Aorta (tissue), 5 donors: ENCODE measurements at places on chromosomes 3 and 15. TPM values are rescaled to one million over a fixed set of nuclear protein-coding genes. Genes with fewer than 3 reads are reported as not detected.

Gene ARHGEF26
- polyA plus RNA-seq = 31.5 TPM

Gene CLDN16
- polyA plus RNA-seq = not detected

- no peak for DNase-seq
Observed at GRCh38 chr3:22942981-22943380, 260.1 kb upstream of the UBE2E2 start.

DNA sequence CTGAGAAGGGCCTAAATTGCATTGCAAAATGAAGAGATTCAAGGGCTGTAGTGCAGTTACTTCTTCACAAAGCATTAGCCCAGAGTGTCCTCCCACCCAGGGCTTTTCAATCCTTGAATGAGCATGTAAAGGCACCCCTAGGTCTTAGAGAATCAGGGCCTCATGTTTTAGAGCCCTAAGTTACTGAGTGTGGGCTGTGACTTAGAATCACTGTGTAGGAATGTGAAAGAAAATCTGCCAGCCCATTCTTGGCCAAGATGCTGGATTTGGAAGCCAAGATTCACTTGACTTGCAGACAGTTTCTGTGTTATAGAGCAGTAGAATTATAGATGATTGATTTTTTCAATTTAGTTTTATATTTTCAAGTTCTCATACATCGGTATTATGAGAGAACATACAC lies 153.2 kb downstream of the MYRIP start:
- no peak for DNase-seq

DNA sequence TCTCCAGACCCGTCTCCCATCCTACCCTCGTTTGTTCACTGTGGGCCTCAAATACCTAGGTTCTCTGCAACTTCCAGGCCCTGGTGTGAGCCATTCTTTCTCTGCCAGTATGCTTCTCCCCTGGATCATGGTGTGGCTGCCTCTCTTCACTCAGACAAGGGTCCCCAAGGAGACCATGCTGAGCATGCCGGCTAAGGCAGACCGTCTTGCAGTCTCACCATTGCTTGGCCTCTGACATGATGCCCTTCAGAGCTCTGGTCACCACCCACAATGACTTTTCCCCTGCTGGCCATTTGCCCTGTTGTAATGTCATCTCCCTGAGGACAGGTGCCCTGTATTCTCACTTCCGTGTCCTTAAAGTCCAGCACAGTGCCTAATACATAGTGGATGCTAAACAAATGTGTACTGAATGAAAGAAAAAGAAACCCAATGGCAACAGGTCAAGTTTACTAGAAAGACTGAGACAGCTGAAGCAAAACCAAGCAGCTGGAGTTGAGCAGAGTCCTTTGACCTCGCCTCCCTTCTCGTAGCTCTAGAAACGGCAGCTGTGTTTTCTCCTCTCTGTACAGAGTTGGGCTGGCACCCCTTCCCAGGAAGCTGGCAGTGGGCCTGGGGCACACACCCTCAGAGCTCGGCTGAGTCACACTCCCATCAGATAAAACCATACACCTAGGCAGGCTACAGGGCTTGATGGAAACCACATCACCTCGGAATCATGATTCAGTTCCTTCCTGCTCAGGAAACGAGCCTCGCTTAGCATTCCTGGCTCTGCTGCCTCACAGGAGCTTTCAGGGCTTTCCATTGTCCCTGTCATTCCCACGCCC lies 8.6 kb downstream of the TLR9 start:
- DNase-seq = peak; percentile 73

GRCh38 chr3:149174901-149175300 lies 45.5 kb downstream of the HPS3 start:
- no peak for DNase-seq

GRCh38 chr3:52983336-52983807 lies 62.5 kb downstream of the SFMBT1 start:
- DNase-seq = no peak

GRCh38 chr3:53464424-53464823 lies 30.0 kb upstream of the CACNA1D start:
- no peak for DNase-seq

GRCh38 chr15:93164409-93164808 lies 75.4 kb upstream of the RGMA start:
- no peak for DNase-seq

Gene VEPH1
- polyA plus RNA-seq = 0.77 TPM

- peak; percentile 12 for DNase-seq
Observed at GRCh38 chr15:31457161-31457560, 130.5 kb downstream of the KLF13 start.

- DNase-seq = no peak
Observed at GRCh38 chr15:49712846-49713450, 92.1 kb downstream of the DTWD1 start.
